ENCODE measurements at places on chromosomes 3 and 15.
A peak's percentile ranks its signal among the peaks of the same experiment; 100 is the strongest.

DNA sequence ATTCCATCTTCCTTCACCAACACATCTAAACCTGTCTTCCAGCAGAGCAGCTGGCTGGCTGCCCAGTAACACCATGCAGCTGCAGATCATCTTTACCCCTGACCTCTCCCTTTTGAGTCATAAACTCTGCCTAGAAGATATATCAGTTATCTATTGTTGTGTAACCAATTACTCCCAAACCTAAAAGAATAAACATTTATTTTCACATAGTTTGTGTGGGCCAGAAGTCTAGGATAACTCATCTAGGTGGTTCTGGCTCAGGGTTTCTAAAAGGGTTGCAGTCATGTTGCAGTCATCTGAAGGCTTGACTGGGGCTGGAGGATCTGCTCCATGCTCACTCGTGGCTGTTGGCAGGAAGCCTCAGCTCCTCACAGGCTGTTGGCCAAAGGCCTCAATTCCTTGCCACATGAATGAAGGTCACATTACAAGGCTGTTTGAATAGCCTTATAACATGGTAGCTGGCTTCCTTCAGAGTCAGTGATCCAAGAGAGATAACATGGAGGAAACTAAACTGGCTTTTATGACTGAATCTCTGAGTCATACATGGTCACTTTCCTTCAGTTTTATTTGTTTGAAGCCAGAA is 92.8 kb downstream of the GOLIM4 start:
- DNase-seq, result peak; percentile 81

DNA sequence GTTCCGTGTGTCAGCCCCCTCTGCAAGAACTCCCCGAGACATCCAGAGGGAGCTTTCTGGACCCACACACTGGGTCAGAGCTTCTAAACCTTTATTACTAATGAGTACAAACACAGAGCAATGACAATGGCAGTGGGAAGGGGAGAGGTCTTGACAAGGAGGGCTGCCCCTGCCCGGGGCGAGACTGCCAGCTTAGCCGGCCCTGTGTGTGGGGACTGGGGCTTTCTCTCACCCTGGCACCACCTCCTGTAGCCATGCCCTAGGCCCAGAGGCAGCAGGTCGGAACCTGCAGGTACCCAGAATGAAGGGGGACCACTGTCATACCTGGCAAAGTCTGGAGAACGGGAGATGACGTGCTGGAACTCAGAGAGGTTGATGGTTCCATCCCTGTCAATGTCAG is 3.1 kb downstream of the CIB1 start:
- DNase-seq, result no peak

GRCh38 chr3:182937293-182938051 is 42.9 kb downstream of the DCUN1D1 start:
- DNase-seq, result peak; percentile 23

- no peak for DNase-seq
Measured at GRCh38 chr3:14588425-14589112, 48.4 kb upstream of the GRIP2 start.

- no peak for DNase-seq
Measured at GRCh38 chr3:119120480-119120879, 25.5 kb upstream of the TEX55 start.

- no peak for DNase-seq
Measured at GRCh38 chr3:142846779-142847577, 41.9 kb downstream of the PCOLCE2 start.

DNA sequence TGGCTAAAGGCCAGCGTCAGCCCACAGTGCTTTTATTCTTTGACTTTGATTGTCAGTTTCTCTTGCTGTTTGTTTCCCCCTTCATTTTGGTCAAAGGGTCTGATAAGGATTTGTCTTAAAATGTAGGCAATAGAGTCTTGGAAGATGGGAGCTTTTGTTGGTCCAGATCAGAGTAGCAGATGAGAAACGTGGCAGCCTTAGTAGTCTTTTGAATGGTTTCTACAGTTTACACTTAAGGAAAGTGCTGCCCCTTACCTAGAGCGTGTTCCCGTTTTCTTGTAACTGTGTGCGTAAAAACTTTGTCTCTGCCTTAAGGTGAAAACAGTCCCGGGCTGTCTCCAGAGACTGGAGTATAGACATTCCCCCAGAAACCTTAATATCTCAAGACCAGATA is 630 bp downstream of the LXN start:
- no peak for DNase-seq

GRCh38 chr3:17110660-17111396 is 226.1 kb downstream of the PLCL2 start:
- DNase-seq, result no peak

DNA sequence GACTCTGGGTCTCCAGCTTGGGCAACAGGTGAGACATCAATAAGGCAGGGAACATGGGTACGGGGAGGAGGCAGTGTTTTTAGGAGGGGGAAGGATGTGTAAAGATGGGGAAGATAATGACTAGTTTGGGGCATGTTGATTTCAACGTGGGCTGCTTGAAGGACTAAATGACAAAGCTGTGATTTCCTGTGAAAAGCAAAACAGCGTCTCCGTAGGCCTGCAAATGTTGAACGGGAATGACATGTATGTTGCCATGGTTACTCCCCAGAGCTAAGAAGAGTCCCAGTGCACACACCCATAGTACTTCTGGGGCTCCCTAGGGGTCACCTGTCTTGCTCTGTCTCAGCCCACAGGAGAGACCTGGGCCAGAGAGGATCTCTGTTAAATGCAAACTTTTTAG is 71.3 kb upstream of the ETV5 start:
- DNase-seq, result no peak

- DNase-seq, result no peak
Measured at GRCh38 chr3:46960081-46960701, 16.4 kb downstream of the CCDC12 start.

- peak; percentile 73 for DNase-seq
Measured at GRCh38 chr3:90080988-90081387, 973.6 kb downstream of the EPHA3 start.

DNA sequence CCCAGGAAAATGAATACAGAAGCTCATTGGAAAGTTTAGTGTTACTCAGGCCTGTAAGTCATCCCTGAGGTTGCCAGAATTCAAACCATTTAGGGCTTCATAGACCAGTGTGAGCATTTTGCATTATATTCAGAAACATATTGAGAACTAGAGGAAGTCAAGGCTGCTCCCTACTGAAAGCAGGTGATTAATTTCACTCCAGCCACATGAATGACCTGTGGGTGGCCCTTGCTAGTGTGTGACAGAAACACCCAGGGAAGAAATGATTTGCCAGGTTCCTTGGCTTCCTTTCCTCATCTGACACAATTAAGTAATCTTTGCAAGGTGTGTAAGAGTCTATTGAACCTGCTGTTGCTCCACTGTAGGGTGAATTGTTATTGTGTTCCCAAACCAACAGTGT is 61.8 kb downstream of the GAP43 start:
- no peak for DNase-seq

GRCh38 chr15:39363761-39364586 is 216.9 kb upstream of the THBS1 start:
- DNase-seq, result no peak

- DNase-seq, result no peak
Measured at GRCh38 chr3:191649626-191650025, 188.7 kb downstream of the PYDC2 start.

GRCh38 chr15:59138243-59138642 is 33.3 kb downstream of the CCNB2 start:
- DNase-seq, result peak; percentile 47

DNA sequence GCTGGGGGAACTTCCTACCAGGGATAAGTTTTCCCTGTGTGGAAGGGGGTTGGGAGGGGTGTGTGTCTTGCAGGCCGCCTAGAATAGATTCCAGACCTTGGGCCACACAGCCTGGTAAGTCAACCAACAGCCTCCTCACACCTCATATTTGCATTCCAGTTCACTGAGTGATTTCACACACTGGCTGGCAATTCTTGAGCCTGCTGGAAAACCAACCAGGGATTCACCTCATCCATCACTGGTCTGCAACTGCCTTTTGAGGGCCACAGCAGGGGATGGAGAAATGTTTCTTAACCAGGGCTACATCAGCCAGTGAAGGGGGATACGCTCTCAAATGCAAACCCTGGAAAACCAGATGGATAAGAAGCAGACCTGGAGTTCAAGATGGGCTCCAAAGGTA is 2.0 kb downstream of the FSTL1 start:
- no peak for DNase-seq

GRCh38 chr3:106160396-106160795 is 291.6 kb upstream of the CBLB start:
- no peak for DNase-seq

- no peak for DNase-seq
Measured at GRCh38 chr3:139326707-139327106, 17.1 kb upstream of the MRPS22 start.

- no peak for DNase-seq
Measured at GRCh38 chr3:129582799-129583198, 23.7 kb downstream of the PLXND1 start.

GRCh38 chr15:68018797-68019444 is 35.2 kb upstream of the PIAS1 start:
- no peak for DNase-seq

DNA sequence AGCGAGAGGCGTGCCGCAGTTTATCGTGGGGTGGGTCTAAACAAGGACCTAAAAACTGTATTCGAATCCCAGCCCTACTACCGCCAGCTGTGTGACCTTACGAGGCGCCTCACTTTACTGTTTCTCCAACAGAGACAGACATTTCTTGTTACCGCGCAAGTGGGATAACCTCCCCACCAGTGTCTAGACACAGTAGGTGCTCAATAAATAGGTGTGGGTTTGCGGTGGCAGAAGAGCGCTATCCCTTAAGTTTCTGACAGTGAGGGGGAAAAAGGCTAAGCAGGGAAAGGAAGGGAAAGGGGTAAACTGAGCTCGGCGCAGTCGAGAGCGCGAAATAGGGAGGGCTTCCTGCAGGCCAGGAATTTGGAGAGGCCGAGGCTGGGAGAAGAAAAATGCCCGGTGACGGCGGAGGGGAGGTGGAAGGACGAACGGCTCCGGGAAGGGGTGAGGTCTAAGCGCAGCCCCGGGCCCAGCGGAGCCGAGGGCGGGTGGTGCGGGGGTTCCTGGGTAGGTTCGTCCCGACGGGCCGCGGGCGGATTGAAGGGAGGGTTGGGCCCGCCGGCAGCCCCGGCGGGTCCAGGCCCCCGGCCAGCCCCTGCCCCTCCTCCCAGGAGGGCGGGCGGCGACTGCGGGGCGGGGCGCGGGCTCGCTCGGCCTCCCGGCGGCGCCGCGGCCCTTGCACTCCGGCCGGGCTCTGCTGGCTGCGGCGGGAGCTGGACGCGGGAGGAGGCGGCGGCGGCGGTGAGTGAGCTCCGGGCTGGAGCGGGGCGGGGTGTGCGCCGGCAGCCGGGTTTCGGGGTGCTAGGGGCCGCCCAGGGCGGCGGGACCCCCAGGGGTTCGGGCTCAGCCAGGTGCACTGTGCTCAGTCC is at the start of gene CGNL1:
TSS of gene CGNL1 (plus strand) at position 679 of the 869 bp plus-strand sequence. CDS start 61,495 bp downstream, outside the sequence.
- no peak for DNase-seq

GRCh38 chr3:23461069-23461468 is 257.9 kb downstream of the UBE2E2 start:
- no peak for DNase-seq

GRCh38 chr3:56817646-56818045 is 15.9 kb upstream of the ARHGEF3 start:
- DNase-seq, result no peak

- no peak for DNase-seq
Measured at GRCh38 chr3:31242026-31242960, 290.4 kb upstream of the STT3B start.

GRCh38 chr3:172530566-172530965 is 7.3 kb upstream of the TNFSF10 start:
- no peak for DNase-seq

DNA sequence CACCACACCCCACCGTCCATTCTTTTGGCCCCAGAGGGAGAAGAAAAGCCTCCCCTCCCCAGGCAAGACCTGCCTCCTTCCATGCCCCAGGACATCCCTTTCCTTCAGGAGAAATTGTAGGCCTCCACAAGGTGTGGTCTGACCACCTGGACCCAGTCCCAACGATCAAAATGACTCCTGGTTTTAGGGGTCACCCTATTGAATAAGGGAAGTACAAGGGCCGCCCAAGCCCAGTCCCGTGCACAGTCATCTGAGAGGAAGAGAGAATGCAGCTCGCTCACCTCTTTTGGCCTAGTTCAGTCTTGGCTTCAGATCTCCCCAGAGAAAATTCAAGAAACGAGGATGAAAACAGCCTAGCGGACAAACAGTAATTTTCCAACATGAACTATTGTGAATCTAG is 249.1 kb downstream of the UACA start:
- DNase-seq, result no peak

GRCh38 chr3:13262493-13263211 is 157.5 kb downstream of the NUP210 start:
- DNase-seq, result no peak

GRCh38 chr3:142577696-142578328 is 721 bp downstream of the ATR start:
- no peak for DNase-seq

DNA sequence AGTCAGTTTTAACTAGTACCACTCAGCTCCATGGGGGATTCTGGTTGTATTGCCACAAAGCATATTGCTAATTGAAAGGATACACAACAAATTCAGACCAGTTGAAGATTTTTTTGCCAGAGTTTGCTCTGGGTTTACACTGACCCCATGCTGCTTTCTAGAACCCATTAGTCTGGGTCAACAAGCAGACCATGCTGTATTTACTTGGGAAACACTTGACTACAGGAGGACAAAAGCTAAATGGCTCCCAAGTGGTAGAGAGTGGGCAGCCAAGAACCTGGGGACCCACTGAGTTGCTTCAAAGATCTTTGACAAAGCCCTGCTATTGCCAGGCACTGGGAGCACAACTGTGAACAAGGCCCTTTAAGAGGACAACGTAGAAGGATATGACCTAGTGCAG is 86.8 kb upstream of the PSMD6 start:
- DNase-seq, result no peak

DNA sequence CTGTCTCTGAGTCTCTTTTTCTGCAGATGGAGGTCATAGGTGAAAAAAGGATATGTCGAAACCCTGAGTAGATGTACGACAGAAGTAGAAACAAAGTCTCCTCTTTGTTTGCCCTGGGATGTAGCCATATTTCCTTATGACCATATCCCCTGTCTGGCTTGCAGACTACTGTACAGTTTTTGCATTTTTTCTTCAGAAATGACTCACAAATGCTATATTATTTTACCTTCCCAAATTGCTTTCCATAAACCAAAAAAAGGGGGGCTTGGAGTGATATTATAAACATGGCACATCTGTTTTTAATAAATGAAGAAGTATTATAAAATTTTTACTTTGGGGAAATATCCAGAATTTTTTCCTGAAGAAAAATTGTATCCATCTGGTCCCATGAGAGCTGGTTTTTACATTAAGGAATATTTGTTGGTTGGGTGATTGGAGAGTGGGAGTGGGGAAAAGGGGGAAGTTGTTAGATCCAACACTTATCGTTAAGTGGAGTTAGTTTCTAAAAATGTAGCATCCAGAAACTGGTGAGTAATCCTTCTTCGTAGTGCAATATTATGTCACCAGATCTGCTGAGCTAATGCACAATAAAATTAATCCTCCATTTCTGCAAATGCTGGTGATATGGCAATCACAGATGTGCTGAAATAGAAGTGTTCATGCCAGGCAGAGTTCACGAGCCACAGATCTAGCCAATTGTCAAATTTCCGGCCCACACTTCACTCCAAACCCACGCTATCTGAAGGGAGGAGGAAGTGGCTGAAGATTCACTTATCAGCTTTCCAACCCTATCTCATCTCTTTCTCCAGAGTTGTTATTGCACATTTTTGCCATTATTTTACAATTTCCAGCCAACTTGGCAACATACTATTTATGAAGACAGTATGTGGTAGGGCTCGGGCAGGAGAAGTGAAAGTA is 313.6 kb upstream of the ATP11B start:
- no peak for DNase-seq

- no peak for DNase-seq
Measured at GRCh38 chr3:149280671-149281349, 52.6 kb downstream of the TM4SF18 start.

Measured in NCI-H1105 treated with DMSO at 0.1 percent for 48 hours (cell line).